M059J (cell line): ENCODE measurements at places on chromosomes 12 and 14.

GRCh38 chr12:25323581-25323982 lies 72.9 kb upstream of the KRAS start:
- DNase-seq, result no peak

GRCh38 chr14:94624537-94625352 lies 12.6 kb downstream of the SERPINA3 start:
- DNase-seq, result no peak

GRCh38 chr14:30426463-30426862 lies 132.5 kb upstream of the G2E3 start:
- DNase-seq, result no peak

DNA sequence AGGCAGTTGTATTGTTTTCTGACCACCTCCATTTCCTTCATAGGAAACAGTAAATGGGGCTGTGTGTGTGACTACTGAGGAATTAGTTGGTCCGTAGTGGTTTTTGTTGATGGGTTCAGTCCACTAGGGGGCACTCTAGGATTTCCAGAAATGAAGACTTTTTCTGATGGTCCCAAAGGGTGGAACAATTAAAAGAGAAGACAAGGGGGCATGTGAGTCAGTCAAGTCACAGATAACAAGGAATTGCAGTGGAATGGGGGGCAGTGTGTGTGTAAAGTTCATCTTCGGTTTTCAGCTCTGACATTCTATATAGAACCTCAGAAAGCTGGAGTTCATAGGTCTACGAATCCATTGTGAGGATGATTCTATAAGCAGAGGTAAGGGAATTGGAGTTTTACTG lies 186.6 kb upstream of the OR4E1 start:
- peak; percentile 1 for DNase-seq

DNA sequence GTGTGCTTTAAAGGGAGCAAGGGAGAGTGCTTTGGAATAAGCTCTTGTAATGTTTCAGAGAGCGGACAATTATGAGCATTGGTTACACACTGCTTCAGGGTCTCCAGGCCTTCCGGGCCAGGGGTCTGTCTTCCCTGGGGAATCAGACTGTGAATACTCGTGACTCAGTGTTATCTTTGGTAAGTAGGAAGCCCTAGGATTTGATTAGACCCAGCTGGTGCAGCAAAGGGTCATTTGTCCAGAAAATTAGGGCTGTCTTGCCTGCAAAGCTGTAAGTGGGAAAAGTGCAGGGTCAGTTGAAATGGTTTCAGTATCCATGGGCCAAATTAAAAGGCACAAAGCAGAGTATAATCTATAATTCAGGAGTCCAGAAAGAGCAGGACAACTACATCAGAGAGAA lies 475.6 kb downstream of the MED13L start:
- no peak for DNase-seq

- no peak for DNase-seq
Observed at GRCh38 chr12:65923228-65923627, 98.9 kb downstream of the HMGA2 start.

- DNase-seq, result peak; percentile 36
Observed at GRCh38 chr14:72736786-72737559, 156.9 kb downstream of the DPF3 start.

DNA sequence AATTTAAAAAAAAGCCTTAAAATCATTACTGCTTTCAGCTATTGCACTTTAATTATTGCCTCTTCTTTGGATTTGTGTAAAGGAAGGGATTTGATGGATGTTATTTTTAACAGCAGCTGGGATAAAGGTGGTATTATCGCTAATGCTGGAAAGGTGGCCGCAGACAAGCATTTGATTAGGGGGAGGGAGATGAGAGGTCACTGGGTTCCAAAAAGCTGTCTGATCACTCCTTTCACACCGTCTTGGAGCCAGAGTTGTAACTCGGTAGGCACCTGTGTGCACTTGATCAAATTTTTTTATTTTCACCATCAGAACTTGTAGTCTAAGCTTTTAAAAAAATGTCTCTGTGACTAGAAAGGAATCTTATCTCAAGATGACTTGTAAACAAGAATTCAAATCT lies 99.8 kb downstream of the AKAP6 start:
- DNase-seq, result no peak

DNA sequence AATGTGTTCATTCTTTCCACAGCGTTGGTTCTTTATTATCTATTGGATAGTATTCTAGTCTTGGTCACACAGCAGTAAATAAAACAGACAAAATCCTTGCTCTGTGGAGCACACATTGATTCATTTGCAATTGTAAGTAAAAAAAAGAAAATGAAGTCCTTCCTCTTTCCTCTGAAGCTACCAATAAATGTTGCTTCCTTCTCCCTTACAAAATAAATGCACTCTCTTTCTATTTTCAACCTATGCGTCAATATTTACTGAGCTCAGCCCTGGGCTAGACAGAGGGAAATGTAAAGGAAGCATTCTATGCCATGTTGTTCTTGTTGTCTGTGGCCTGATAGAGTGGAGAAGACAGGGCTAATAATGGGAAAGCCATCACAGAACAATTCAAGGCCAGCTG lies 2.9 kb downstream of the ABHD12B start:
- no peak for DNase-seq

DNA sequence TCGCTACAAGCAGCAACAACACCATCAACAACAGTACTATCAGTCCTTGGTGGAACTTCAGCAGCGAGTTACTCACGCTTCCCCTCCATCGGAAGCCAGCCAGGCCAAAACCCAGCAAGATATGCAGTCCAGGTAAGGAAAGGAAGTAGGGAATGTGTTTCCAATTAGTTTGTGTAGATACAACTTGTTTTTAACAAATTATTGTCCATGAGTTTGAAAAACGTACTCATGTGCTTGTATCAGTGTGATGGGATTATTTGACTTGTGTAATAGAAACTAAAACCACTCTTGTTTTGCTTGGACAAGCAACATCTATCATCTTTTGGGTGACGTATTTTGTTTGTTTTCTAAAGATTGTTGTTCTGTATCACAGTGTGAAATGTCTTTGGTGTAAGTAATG lies 137.9 kb downstream of the NAV3 start:
- DNase-seq, result no peak

- DNase-seq, result no peak
Observed at GRCh38 chr12:61629702-61630101, 630.5 kb upstream of the USP15 start.

- DNase-seq, result no peak
Observed at GRCh38 chr14:92386637-92387036, 63.7 kb downstream of the SLC24A4 start.

GRCh38 chr12:106147956-106148355 lies 9.2 kb upstream of the NUAK1 start:
- DNase-seq, result no peak

DNA sequence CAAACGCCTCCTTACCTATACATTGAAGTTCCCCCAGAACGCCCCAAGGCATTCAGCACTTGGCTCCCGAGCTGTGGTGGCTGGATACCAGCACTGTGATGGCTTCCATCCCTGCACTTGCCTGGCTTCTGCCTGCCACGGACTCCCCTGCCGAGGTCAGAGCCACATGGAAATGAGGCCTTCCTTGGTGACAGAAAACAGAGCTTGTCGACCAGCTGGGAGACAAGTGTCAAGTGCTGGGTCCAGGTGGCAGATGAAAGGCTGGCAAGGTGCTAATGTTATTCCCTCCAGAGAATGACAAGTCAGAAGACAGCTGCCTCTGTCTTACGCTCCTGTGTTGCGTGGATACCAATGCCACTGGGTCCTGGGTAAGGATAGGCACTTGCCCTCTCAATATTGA lies 26.2 kb upstream of the GNG2 start:
- DNase-seq, result no peak

DNA sequence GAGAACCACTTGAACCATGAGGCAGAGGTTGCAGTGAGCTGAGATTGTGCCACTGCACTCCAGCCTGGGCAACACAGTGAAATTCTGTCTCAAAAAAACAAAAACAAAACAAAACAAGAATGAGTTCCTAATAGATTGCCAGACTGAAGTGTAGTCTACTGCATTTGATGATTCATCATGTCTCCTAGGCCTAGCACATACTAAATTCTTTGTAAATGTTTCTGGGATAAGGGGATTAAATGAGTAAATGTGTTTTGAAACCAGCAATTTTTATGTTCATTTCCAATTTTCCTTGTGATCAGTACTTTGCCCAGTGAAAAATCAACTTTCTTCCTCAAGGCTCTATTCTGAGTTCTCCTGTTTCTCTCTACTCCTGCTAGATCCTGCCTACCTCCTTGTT lies 2.9 kb upstream of the DYRK2 start:
- DNase-seq, result peak; percentile 54

DNA sequence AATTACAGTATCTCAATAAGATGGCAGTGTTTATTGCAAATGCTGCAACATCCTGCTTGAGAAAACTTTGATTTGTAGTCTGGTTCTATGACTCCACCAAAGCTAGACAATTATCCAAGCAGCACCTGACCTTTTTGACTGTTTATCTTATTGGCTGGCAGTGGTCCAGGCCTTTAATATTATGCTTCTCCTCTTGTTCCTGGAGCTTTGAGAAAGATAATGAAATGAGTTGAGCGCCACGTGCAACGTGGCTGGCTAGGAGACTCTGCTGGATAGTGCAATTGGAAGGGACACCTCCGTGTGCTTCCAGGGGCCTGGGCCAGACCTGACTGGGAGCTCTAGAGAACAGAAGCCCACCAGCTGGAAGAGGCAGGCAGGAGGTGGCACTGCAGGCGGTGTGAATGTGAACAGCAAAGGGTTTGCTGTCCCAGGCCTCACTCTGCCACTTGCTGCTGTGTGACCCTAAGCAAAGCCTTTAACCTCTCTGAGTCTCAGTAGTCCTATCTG lies 349.3 kb downstream of the CACNA1C start:
- DNase-seq, result no peak

DNA sequence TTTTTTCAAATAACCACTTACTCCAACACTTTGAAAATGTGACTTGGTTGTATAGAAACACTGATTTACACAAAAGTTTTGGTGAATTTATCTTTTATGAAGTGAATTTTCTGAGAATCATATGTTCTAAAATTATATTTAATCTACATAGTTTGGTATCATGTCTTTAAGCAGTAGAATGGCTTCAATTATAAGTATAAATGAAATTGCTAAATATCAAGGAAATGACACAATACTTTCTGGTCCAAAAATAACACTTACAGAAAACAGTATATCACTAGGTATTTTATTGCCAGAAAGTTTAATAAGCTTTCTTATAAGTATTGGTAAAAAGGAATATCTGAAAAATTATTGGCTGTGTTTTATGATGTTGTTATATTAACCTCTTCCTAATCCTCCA lies 90.9 kb downstream of the SRGAP1 start:
- DNase-seq, result no peak

- no peak for DNase-seq
Observed at GRCh38 chr12:95520816-95521215, 30.5 kb downstream of the USP44 start.

- DNase-seq, result peak; percentile 13
Observed at GRCh38 chr14:99215277-99215676, 56.7 kb downstream of the BCL11B start.

GRCh38 chr14:23055147-23055550 lies 2.2 kb downstream of the CDH24 start:
- DNase-seq, result no peak

DNA sequence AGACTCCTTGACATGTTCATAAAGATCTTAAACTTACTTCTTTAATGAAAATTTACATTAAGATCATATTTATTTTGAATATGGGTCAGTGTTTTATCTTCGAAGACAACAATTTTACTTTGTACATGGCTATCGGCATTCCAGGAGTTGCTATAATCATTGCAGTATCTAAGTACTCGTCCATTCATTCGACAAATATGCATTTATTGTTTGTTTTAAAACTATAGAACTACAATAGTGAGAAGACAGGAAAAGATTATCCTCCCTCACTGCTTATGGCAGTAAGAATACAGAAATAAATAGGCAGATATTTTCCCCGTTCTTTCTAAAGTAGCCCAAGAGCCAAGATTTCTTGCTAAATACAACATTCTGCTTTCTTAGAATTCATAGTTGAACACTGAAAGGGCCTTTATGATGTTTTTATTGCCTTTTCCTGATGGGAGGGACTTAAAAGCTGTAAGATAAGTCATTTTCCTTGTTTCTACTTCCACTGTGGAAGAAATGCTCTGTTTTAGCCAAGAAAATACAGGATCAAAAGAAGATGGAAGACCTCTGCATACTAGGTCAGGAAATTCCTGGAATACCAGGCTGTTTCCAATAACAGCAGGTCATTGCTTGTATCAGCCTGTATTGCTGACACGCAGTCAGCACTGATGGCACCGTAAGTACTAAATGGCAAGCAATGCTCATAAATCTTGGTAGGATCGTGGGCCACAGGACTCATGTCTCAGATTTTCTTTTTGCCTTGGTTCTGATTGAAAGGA lies 521.0 kb upstream of the ATP2B1 start:
- DNase-seq, result no peak

DNA sequence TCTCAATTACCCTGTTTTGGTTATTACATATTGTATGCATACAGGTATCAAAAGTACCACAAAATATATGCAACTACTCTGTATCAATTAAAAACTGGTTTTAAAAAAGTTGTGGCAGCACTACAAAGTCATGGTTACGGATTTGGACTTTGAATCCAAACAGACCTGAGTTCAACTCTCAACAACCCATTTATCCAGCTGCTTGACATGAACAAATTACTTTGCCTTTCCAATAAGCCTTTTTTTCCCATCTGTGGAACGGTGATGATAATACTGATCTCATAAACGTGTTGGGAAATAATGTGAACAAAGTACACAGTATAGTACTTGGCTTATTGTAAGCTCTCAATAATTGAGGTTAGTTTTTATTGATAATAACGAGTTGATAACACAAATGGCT lies 85.0 kb downstream of the MNAT1 start:
- DNase-seq, result no peak

DNA sequence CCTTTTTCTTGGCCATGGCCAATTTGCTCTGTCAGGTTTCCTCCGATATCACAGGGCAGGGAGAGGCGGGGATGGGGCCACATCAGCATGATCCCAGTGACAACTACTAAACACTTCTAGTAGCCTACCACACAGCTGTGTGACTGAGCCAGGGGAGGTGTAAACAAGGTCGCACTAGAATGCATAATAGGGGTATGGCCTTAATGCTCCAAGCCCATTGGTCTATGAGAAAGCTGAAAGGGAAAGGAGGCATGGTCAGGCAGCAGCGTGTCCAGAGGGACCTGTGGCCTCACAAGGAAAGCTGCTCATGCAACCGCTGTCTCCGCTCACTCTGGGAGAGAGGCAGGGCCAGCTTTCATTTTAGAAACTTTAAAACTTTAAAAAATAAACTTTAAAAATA lies 27.5 kb upstream of the ACTR6 start:
- no peak for DNase-seq

DNA sequence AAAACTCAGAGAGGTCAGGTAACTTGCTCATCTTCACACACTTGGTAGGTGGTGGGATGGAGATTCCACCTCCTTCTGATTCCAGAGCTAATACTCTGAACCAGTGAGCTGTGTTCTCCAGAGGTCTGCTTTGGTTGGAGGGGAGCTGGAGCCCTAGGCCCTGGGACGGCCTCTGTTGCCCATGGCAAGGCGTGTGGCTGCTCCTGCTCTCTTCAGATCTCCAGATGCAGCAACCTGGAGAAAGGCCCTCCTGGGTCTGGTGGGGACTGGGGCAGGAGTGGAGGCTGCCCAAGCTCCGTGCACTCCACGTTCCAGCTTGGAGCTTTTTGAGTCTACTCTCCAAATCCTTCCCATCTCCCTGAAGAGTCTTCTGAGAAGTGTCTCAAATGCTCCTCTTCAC lies 10.7 kb downstream of the CCND2 start:
- DNase-seq, result no peak
